ENCODE measurements at places on chromosomes 3 and 15. TPM values are rescaled to one million over a fixed set of nuclear protein-coding genes. Genes with fewer than 3 reads are reported as not detected.

DNA sequence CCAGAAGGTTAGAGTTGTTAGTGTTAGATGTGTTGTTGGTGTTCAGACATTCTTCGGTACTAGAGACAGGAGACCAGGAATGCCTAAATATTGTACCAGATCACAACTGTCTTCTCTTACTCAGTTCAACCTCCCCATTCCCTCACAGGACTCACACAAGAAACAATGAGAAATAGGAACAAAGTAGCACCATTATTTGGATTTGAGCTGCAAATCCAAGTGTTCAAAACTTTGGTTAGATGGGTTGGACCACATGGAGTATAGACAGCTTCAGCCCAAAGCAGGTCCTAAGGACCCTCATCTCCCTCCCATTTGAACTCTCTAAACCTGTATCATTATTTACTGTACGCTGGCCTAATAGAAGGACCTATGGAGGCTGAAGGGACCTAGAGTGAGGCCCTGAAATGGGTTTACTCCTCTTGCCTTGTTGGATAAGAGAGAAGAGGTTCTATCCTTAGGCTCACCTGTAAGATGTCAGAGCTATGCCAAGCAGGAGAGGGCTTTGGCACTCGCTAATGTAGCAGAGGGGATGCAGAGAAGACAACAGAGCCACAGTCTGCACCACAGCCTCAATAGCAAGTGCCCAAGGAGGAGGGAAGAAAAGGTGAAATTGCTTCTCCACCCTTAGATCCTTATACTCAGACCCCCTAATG is 70.9 kb downstream of the FNDC3B start:
- DNase-seq, result no peak

GRCh38 chr15:67548862-67549651 is 6.6 kb downstream of the MAP2K5 start:
- no peak for DNase-seq

MELTF gene
- total RNA-seq, result 2.6 TPM

- no peak for DNase-seq
These were observed 17.3 kb downstream of the AP3S2 start for GRCh38 chr15:89876396-89877082.

- DNase-seq, result no peak
These were observed 1.0 kb upstream of the CCR5 start for GRCh38 chr3:46369675-46370132.

DNA sequence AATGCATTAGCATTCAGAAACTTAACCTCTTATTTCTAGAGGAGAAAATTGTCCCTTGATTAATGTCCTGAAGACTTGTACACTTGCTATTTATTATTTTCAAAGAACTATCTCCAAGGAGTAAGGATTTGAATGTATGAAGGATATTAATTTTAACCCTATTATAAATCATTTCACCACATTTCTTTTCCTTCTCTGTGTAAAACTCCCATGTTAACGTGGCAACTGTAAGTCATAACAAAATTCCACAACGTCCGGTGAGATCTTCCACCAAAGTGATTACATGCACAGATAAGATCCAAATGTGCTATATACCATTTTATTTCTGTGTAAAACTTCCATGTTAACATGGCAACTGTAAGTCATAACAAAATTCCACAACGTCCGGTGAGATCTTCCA is 229.1 kb upstream of the ARHGEF26 start:
- no peak for DNase-seq

DNA sequence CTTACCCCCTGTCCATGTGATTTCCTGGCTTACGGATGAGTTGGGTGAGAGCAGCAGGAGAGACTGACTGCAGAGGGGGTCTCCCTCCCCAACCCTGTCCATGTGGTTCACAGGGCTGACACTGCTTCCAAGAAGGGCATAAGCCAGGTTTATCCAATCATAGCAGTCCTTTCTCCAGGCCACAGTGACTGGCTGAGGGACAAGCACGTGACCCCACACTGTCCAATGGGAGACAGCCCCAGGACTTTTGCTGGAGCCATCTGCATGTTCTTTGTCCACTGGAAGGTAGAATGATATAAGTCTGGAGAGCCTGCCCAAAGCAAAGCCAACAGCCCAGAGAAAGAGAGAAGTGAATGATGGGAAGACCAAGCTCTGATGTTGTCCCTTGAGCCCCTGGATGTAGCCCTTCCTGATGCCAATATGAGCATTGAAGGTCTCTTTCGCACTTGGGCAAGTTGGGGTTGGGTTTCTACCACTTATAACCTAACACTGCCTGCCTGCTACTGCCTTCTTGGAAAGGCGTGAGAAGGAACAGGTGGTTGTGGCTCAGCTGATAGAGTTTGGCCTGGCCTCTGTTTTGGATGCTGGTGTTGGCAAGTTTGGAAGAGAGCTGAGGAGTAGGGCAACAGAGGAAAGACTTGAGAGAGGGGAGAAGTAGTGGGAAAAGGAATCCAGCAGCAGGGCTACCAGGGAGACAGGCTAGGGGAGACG is 41.3 kb upstream of the GRIP2 start:
- no peak for DNase-seq

DNA sequence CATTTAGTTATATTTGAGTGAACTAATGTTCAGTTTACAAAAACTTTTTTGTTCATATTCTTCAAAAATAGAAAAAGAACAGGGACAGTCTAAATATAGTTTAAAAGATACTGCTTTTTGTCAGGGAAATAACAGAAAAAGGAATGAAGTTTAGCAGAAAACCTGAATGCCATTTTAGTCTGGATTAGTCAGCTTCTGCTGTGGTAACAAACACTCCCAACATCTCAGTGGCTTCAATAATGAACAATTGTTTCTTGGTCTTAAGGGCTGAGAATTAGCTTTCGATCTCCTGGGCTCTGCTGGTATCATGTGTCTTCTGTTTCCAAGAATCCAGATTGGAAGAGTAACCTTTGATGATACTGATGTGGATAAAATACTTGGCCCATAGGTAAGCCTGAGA is 12.4 kb upstream of the USP13 start:
- DNase-seq, result no peak

AP3B2 gene
- 0.10 TPM for total RNA-seq

DNA sequence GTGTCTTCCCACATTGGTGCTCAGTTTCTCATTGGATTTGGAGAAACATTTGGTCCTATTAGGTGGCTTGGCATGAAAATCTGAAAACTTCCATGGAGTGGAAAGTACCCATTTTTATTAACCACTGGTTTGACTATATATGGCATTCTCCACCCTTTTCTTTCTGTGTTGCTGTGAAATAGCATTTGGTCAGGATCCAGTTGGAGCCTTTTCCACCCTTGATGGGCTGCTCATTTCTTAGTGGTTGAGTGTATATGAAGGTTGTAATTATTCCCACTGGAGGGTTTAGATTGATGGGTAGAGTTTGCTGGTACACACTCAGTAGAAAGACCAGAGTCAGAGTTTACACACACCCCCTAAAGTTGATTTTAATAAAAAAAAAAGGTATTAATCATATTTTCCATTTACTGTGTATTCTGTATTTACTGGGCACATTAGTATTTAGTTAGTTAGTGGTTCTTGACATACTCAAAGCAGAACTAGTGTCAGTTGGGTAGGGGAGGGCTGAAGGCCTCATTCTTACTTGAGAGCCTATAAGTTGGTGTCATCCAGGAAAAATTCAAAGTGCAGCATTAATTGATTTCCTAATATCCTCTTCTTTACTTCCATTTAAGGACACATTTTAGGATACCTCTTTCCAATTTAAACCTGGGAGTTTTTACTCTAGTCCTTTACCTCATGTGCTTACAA is 69.5 kb downstream of the FLNB start:
- no peak for DNase-seq

- DNase-seq, result no peak
These were observed 6.7 kb downstream of the ISLR start for GRCh38 chr15:74179983-74180880.

- DNase-seq, result no peak
These were observed 781.2 kb upstream of the NR2F2 start for GRCh38 chr15:95549168-95549738.

DNA sequence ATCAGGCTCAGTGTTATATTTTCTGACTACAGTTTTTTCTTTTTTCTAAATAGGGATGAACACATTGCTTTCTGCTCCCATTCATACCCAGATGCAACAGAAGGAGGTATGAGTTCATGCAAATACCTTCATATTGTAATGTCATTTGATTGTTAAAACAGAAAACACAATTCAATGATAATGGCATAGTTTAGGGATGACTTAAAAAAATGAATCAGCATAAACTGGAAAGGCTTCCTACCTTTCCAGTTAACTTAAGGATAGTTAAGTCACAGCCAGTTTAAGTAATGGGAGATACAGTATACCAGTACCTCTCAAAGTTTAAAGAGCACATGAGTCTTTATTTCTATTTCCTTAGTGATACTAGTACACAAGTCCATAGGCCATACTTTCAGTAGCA is 24.9 kb downstream of the KNL1 start:
- no peak for DNase-seq

GCNT3 gene
- total RNA-seq, result not detected

ZNF148 gene
- 40.0 TPM for total RNA-seq

IGSF10 gene
- 0.22 TPM for total RNA-seq

Data from T-helper 17 cell (primary cell).